Stimulated activated CD8-positive, alpha-beta memory T cell treated with anti-CD3 and anti-CD28 coated beads, Interleukin-4, amount 100 ng/mL, for 4 hours (primary cell): ENCODE measurements at places on chromosomes 12 and 14.

DNA sequence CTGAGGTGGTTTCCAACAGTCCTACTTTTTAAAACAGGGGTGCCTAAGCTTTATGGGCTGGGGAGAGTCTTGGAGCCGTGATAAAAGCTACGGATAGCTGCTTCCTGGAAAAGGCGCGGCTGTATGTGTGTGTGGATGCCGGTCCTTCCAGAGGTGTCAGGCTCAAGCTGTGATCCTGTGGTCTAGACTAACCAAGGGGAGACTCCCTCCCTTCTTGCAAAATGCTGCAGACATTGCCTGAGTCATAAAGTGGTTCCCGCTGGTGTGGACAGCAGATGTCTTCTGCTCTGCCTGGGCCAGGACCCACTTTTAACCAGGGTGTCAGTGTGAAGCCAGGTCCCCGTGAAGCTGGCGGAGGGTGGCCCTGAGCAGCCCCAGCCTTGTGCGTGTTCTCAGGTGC lies 37.8 kb downstream of the CCDC92 start:
- no peak for DNase-seq

DNA sequence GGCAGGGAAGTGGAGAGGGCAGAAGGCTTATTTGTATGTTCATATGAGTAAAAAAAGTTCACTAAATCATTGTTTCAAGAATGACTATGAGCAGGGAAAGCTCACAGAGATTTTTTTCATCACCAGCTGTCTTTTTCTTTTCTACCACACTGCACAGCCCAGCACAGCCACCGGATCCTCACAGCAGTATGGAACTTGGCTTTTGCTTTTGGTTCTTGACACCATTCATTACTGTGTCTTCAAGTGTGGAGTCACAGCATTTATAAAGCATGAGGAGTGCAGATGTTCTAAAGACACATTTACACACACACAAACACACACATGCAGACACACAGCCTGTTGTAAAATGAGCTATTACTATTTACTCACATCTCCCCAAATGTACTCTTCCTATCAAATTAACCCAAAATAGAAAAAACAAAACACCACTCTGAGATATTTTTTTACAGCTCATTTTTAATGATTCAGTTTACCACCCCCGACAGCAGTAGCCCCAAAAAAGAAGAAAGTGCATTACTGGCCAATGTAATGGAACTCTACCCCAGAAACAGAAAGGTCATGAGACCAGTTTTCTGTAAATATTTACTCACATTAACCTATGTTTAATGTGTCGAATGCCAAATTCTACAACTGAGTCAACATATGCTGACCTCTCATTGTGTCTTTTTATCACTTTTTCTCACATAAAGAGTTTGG lies 60.5 kb downstream of the BTG1 start:
- DNase-seq = no peak

DNA sequence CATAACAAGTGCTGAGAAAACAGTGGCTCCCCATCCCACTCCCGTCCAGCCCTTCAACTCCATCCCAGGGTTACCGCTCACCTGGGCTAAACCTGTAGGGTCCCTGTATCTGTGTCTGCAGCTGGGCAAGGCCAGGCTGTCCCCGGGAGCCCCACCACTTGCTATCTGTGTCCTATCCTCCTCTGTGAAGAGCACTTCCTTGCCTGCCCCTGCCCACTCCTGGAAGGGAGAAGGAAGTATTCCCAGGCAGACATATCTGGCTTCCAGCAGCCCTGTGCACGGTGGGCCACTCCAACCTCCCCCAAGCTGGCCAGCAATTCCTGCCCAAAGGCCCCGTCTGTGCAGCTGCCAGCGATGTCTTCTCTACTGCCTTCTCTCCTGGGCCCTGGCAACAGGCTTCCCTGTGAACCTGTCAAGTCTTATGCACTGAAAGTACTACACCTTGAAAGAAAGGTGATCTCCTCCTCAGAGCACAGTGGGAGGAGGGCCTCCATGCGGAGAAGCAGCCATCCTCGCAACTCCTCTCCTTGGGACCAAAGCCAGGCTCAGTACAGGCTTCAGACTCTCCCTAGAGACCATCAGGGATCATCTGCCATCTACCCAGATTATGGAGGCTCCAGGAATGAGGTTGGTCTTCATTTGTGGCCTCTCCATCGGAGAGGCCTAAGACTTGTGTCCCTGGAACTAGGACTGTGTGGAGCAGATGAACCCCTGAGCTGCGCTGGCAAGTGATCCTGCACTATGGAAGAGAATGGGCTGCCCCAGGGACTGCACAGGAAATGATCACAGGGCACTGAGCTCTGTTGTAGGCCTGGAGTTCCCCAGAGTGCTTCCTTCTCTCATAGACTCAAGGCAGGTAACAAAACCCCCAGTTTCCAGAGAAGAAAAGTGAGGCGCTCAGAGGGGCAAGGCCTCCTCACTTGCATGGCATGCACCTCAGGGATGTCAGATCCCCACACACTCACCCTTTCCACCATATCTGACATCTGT lies 663.6 kb downstream of the BCL11B start:
- DNase-seq = no peak

GRCh38 chr12:56634837-56635791 lies 5.0 kb upstream of the BAZ2A start:
- DNase-seq = no peak
